ENCODE measurements at places on chromosomes 16 and 17.
A peak's percentile ranks its signal among the peaks of the same experiment; 100 is the strongest.

DNA sequence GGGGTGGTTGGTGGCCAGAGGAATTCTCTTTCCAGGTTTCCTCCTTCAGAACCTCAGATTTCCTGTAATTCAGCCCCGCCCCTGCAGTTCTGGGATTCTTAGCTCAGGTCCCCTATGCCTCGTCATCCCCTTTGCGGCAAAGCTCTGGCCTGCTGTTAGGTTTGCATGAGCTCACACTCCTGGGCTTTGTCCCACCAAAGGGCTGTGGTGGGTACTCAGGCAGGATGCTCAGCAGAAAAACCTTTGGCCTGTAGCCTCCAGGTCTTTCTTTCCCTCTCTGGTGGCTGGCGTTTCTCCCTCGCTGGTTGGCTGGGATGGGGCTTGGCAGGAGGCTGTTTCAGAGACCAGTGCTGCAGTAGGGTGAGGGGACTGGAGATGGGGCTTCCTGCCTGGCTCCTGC is 9.6 kb upstream of the PLEKHG4 start:
- DNase-seq = no peak

DNA sequence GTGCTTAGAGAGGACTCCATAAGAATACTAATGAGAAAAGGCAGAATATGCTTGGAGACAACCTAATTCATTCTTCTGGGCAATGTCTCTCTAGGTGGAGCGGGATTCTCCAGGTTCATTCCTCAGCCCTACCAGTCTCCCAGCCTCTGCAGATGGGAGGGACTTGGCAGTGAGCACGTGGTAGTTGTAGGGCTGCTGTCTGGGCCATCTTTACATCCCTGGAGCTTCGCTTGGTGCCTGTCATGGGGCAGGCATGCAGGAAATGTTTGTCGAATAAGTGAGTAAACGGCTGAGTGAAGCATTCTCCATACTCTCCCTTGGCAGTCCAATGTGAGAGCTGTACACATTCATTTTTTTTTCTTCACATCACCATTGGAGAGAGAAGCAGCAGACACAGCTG is 387.5 kb downstream of the UTP18 start:
- no peak for DNase-seq

- DNase-seq = no peak
Measured at GRCh38 chr17:18176176-18176575, 7.5 kb upstream of the ALKBH5 start.

DNA sequence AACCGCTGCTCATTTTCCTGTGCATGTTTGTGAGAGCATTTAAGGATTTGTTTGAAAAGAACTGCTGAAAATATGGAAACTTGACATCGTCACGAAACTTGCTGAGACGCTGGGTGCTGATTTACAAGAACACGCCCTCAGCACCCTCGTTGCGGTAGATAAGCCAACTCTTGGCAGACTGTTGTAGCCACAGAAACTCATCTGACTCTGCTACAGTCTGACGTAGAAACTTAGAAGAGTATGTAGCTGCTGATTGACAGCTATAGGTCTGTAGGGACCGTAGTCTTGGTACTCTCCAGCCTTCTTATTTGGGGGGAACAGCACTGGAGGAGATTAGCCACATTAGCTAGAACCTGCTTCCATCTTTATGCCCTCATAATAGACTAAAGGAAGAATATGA is 36.1 kb upstream of the MYH2 start:
- no peak for DNase-seq

- no peak for DNase-seq
Measured at GRCh38 chr16:3063625-3064386, 1.6 kb upstream of the IL32 start.

GRCh38 chr16:48292452-48292851 is 45.1 kb upstream of the ABCC11 start:
- no peak for DNase-seq

GRCh38 chr17:2814481-2815341 is 18.5 kb downstream of the RAP1GAP2 start:
- peak; percentile 89 for DNase-seq

DNA sequence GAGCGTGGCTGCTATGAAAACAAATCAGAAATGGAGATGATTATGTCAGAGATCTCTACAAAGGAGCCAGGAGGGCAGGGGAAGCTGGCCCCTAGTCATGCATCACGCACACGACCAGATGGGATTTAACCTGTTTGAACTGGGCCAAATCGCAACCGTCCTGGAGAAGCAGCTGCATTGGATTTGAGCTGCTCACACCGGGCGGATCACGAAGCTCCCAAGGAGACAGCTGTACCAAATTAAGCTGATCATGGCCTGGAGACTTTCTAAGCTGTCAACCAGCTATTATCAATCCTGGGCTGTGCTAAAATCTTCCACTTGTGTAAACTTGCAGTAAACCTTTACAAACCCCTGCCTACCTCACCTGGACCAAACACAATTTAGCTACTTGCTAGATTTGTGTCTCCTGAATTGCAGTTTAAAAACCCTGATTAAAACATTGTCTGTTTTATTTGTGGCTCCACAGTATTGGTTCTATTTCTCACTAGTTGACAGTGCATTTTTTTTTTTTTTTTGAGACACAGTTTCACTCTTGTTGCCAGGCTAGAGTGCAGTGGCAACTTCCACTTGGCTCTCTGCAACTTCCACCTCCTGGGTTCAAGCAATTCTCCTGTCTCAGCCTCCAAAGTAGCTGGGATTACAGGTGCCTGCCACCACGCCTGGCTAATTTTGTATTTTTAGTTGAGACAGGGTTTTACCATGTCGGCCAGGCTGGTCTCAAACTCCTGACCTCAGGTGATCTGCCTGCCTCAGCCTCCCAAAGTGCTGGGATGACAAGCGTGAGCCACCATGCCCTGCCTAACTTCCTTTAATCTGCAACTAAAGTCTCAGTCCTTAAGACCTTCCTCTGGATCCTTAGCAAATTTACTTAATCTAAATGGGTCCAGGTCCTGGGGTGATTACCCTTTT is 98.3 kb upstream of the GRIN2A start:
- no peak for DNase-seq

GRCh38 chr17:79549141-79549915 is 61.5 kb downstream of the RBFOX3 start:
- no peak for DNase-seq

GRCh38 chr16:50864386-50864785 is 122.5 kb downstream of the CYLD start:
- no peak for DNase-seq

- no peak for DNase-seq
Measured at GRCh38 chr17:50111673-50112655, 16.8 kb downstream of the PDK2 start.

- no peak for DNase-seq
Measured at GRCh38 chr16:51621610-51622009, 470.5 kb upstream of the SALL1 start.

DNA sequence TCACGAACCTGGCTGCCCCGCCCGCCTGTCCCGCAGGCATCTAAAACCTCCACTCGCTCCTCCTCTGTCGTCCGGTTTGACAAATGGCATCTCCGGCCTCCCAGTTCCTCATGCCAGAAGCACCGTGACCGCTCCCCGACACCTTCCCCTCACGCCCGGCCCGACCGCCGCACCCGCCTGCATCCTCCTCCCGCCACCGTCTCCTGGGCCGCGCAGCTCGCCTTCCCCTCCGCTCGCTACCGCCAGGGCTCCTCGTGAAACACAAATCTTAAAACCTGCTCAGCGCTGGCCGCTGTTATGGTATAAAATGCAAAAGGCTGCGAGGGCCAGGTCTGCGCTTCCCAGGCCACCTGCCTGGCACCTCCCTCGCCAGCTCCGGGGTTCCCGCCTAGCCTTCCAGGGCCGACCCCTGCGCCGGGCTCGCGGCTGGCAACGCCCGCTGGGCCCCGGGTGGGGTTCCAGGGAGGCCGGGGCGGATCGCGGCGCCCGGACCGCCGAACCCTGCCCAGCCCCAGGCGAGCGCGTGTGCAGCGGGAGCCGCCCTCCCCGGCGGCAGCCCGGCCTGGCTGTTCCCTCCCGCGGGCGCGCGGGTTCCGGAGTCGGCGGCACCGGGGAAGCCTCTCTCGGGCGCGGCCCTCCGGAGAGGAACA is 488 bp downstream of the SPSB3 start:
- no peak for DNase-seq

- DNase-seq = no peak
Measured at GRCh38 chr16:57531253-57531575, 5.2 kb downstream of the CCDC102A start.

- DNase-seq = no peak
Measured at GRCh38 chr17:33925649-33926048, 329.4 kb upstream of the CCL2 start.

DNA sequence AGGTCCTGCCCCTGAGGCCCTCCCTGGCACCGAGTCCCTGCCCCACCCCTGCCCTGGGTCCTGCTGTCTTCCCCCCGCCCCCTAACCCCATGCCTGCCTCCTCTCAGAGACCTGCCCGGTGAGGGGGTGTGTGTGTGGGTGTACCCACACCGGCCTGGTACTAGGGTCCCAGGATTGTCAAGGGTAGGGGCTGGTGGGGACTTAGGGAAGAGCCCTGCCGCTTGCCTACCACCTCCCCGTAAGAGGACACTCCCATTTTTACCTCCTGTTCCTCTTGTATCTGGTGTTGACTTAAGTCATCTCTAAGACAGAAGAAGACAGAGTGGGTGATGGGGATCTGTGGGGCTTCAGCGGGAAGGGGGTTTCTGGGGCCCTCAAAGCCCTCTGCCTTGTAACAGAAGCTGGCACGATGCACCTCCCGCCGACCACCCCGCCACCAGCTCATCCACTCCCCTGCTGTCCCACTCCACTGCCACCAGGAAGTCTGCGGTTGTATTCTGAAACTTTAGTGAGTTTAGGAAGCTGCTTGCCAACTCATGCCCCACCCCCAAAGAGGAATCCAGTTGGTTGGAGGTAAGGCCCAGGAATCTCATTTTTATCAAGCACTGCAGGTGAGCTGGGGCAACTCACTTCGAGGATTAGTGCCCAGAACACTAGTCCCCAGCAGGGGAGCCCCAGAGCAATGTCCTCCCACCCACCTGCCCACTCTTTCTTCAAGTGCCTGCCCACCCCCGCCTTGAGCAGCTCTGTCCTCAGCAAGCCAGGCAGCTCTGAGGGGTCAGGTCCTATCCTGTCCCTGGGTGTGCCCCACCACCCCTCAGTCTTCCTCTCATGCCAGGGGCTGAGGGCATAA is 5.6 kb downstream of the SPATA32 start:
- DNase-seq = no peak

GRCh38 chr16:12082226-12082887 is 105.8 kb downstream of the SNX29 start:
- no peak for DNase-seq

DNA sequence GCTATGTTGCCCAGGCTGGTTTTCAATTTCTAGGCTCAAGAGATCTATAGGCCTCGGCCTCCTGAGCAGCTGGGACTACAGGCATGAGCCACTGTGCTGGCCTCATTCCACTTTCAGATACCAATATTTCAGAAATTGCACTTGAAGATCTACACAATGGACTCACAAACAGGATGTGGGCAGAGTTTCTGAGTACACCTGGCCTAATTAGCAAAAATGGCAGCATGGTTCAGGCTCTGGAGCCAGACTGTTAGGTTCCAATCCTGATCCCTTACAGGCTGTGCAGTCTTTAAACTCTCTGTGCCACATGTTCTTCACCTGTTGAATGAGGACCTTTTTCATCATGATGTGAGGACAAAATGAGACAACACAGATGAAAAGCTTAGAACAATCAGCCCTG is 32.2 kb downstream of the RNF157 start:
- no peak for DNase-seq

GRCh38 chr16:10368969-10369551 is 16.8 kb upstream of the ATF7IP2 start:
- no peak for DNase-seq

Data from activated CD8-positive, alpha-beta memory T cell treated with anti-CD3 and anti-CD28 coated beads for 4 hours (primary cell).